HS-27A (cell line): ENCODE measurements at places on chromosomes 16 and 17.

DNA sequence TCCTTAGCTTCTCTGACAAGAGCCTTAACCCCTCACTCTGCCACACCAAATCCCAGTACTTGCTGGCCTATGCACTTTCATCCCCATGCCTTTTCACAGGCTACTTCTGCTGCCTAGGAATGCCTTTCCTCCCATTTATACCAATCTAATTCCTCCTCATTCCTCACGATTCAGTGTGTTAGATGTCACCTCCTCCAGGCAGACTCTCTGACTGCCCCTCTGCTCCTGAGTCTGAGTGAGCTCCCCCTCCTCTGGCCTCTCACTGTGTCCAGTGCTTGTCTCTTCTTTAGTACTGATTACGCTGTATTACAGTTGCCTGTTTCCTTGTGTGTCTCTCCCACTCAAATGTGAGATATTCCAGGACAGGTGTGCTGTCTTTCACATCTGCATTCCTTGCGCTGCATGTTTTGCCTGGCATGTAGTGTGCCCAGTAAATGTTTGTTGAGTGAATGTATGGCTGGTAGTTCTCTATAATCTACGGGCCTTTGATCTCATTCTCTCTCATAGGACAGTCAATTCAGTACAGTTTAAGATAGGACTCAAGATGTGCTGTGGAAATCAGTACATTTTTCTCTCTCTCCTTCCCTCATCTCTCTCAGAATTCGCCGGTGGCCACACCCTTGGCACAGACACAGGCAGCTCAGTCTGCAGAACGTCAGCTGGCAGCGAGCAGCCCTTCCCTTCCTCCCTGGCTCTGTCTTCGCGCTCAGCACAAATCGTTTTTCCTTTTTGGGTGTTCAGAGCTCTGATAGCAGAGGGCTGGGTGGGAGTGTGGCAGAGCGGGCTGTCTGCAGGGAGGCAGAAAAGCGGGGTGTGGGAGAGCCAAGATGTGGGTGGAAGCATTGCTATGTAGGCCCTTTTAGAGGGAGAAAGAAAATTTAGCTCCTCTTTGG is 18.5 kb downstream of the ARL4D start:
- DNase-seq, result no peak

DNA sequence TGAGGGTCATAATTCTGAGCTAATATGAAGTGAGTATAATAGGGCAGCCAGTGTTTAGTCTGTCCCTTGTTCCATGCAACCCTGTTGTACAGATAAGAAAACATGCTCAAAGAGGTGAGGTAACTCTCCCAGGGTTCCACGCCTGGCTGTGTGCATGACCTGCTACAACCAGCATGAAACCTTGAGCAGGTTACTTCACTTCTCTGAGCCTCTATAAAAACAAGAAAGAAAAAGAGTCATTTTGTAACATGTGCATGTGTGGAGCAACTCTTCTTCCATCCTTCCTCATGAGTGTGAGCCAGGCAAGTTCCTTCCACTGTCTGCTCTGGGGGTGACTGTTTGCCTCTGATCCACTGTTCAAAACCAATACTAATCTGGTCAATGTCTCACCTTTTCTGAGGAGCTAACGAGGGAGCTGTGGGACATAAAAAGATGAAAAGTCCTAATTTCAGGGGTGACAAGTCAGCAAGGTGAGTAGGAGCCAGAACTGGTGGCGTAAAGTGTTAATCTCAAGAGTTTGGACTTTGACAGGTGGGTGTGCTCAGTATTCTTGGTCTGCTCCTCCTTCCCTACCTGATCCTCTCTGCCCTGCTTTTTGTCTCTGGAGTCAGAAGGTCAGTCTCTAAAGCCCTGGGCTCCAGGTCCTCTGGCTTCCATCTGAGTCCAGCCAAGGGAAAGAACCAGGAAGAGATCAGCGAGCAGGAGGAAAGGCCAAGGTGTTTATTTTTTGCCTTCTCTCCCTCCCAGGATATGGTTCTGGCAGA is 21.5 kb downstream of the GFOD2 start:
- no peak for DNase-seq

DNA sequence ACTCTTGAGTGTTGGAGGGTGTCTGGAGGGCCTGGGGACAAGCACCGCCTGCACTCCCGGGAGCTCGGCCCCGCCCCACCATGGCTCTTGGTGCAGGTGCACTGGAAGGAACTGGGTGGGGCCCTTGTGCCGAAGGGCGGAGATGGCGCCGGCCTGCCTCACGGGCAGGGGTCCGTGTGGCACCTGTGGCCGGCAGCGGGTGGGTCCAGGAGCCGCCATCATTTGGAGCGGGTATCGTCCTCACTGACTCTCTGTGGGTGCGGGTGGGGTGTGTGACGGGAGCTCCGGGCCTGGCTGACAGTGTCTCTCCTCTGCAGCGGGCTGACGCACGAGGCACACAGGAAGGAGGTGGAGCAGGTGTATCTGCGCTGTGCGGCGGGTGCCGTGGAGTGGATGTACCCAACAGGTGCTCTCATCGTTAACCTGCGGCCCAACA is 5.2 kb downstream of the METRNL start:
- no peak for DNase-seq

DNA sequence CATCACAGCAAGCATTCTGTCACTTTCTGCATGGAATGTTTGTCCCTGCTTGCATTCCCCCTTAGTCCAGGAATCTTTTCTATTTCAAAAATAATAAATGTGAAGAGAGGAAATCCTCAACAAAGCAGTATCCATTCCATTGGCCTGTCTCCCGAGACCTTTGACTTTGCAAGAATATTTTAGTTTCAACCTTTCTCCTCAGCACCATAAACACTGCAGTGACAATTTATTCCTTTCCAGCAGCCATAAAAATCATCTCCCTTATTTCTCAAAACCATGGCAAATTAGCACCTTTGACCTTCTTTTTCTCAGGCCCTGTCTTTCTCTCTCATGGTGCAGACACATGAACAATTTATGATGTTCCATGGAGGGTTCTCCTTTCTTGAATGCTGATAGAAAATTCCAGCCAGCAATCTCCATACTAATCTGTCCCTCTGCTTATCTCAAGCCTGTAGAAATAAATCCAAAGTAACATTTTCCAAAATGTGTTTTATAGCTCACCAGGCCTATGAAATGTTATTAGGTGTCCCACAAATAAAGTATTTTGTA is 352.1 kb upstream of the CCL2 start:
- no peak for DNase-seq

GRCh38 chr17:59400858-59401257 is 69.4 kb downstream of the YPEL2 start:
- DNase-seq, result no peak

- no peak for DNase-seq
Measured at GRCh38 chr16:359067-359763, 6.7 kb upstream of the AXIN1 start.

DNA sequence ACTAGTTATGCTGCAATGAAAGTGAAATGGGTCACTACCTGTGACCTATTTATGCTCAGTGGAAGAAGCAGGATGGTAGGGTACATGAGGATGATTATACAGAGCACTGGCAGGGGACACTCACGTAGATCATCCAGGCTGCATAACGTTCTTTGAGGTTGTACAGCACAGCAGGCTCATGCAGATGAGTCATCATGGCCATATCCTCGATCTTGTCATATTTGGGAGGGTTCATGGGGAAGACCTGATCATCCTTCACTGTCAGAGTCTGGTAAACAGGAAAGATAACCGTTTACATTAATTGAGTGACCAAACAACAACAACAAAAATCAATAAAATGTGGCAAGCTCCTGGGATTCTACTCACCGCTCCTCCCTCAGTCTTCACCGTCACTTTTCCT is 2.1 kb downstream of the MYH2 start:
- no peak for DNase-seq

- no peak for DNase-seq
Measured at GRCh38 chr17:72884066-72884465, 208.4 kb downstream of the SLC39A11 start.

GRCh38 chr17:61144617-61145564 is 254.8 kb upstream of the TBX2 start:
- DNase-seq, result no peak

DNA sequence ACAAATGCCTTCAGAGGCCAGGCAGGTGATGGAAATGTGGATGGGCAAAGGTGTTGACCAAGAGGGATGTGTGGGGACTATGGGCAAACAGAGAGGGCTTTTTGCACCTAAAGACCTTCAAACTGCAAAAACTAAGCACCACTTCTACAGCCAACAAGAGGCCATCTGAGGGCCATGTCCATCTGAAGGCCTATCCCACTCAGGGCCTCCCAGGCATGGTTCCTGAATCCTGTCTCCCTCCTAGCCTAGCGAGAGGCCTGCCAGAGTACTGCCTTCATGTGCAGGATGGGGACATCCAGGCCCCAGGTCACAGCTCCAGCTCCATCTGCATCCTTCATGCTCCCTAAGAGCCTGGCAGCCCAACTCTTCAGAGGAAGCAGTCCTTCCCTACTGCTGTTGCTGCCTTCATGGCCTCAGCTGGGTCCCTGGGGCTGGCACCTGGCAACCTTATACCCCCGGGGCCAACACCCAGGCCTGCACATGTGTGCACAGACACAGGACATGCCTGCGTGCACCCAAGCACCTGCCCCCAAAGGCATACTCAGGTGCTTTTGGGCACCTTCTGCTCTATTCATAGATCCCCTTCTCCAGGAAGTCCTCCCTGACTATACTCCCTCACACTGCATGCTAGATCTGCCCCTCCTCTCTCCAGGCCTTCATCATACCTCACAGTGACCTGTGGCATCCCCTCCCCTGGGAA is 95.2 kb downstream of the C16orf78 start:
- DNase-seq, result no peak

DNA sequence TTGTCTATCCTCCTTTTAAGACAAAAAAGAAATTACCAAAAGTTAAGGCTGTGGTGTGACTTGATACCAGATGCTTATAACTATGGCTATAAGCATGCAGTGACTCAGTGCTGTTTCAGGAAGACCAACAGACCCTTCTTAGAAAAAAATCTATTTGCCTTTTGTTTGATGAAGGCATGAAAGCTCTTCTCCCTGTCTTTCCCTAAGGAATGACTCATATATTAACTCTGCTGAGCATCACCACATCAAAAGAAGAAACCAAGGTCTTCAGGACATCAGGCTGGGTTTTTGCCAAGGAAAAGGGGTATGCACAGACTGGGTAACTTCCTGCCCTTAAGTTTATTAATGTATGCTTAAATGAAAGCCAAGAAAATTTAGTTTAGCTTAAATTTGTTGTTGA is 47.1 kb downstream of the VMP1 start:
- peak; percentile 87 for DNase-seq

DNA sequence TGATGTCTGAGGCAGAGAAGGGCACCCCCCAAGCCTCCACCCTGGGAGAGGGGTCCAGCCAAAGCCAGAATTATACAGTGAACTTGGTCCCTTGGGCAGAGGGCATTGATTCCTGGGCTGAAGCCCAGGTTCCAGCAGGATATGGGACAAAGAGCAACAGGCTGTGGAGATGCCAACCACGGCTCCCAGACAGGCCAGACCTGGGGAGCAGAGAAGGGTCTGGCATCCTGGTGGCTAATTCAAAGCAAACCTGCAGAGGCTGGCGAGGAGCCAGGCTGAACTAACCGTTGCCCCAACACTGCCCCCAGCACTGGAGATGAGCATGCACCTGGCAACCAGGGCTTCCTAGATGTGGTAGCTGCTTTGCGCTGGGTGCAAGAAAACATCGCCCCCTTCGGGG is 3.0 kb downstream of the CES3 start:
- no peak for DNase-seq

DNA sequence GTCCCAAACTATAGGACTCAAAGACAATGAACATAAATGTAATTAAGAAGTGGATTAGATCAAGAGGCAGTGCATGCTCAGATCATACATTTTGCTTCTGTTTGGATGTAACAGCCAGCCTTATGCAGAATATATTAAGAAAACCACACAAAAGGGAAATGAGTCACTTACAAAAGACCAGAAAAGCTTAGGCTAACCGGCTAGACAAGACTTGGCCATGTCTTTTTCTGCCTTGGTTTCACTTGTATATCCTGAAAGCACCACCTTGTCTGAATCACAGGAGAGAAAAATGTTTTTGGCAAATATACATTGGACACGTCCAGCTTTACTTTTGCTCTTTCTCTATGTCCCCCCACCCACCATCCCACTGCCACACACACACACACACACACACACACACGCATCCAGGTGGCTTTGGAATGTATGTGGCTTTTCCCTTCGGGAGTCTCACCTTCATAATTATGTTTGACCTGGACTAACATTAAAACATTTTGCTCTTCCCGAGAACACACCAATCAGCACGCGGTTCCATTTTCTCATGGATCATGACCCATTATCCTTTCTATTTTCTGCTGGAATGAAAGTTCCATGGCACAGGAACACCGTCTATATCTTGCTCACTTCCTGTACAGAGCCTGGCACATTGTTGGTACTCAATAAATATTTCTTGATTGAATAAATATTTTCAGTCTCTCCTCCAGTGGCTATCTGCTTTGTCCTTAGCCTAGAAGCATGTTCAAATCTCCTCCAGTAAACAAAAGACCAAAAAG is 64.6 kb downstream of the CDK5R1 start:
- DNase-seq, result no peak

DNA sequence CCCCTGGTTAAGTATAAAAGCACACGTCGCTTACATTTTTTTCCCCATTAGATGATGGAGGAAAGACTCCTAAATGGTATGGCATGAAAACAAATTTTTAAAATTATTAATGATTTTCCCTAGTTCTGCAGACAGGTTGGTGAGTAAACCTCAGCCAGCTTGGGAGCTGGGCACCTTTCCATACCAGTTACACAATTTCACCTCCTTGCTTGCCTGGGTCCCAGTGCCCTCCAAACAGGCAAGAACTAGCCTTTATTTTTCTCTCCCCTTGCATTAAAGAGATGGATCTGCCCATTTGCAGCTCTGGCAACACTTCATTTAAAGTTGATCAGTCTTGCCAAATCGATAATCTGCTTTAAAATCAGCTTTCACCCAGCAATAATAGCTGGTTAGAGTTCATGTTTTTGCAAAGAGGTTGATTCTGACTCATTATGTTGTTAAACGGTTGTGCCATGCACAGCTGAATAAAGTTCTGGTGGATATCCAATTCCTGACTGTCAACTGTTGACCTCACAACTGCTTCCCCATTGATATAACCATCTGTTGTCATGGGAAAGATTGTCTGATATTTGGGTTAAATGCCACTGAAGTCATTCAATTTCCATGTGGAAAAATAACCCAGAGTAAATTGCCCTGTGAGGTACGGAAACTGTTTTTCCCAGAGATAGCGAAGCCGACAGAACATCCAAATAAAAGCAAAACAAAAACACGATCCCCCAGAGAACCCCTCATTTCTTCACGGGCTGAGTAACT is 1.3 kb downstream of the C17orf58 start:
- DNase-seq, result no peak

GRCh38 chr16:17921357-17921978 is 415.1 kb downstream of the NPIPA8 start:
- DNase-seq, result no peak
